Endothelial cell of umbilical vein (primary cell): ENCODE measurements at places on chromosomes 1 and 21.
A peak's percentile ranks its signal among the peaks of the same experiment; 100 is the strongest.

- peak; percentile 36 for DNase-seq
These were observed 25.6 kb downstream of the PADI3 start for GRCh38 chr1:17274186-17275170.

GRCh38 chr1:202116287-202116686 lies 6.4 kb upstream of the GPR37L1 start:
- no peak for DNase-seq

GRCh38 chr1:185564816-185565215 lies 169.4 kb upstream of the HMCN1 start:
- no peak for DNase-seq

GRCh38 chr21:38244885-38245869 lies 11.6 kb upstream of the KCNJ15 start:
- DNase-seq: peak; percentile 33

DNA sequence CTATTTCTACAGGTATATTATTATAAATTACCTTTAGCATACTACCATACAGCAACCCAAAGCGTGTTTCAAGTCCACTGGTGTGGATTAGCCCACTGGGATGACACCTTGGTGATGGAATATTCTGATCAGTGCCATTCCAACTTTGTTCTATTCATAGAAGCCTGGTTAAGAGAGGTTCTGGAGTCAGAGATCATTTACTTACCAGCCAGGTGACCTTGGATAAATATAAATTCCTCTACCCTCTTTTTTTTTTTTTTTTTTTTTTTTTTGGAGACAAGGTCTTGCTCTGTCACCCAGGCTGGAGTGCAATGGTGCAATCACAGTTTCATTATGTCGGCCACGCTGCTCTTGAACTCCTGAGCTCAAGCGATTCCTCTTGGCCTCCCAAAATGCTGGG lies at the start of gene SPATA45:
SPATA45 (minus strand) TSS at position 101 of the 400 bp plus-strand sequence. CDS start 11,500 bp downstream, outside the sequence.
- DNase-seq: no peak

GRCh38 chr21:27164208-27165177 lies 197.6 kb upstream of the ADAMTS5 start:
- no peak for DNase-seq

DNA sequence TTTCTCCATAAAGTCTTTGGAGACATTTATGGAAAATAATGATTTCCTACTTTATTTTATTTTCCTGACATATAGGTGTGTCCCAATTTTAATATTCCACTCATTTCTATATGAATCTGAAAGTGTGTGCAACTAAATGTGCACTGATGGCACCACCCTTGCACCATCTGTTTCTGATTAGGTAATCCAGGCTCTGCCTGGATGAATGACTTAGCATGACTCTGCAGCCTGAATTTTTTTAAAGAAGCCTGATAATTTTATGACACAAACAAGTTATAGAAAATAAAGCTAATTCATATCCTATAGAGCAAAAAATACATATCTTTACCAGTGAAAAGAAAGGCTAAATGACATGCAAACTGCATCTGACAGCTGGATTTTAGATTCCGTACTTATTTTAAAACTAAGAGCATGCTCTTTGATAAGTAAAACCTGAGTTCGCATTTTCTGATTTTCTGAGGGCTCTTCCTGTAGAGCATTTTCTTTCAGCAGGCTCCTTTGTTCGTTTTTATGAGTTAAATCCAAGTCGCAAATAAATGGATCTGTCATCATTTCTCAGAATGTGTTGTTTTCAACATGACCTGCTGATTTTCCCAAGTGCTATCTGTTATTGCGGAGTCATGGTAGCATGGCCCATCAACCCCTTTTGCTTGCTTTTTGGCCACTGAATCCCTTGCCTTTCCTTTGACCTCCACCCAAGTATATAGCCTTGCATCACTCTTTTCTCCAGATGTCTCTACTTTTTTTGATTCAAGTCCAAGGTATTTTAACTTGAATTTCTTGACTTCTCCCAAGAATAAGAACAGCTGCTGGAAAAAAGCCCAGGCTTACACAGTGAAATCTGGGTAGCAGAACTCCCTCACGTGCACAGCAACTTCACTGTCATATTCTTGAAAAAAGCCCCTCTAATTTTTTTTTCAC lies 52.8 kb upstream of the LYPLAL1 start:
- DNase-seq: no peak

DNA sequence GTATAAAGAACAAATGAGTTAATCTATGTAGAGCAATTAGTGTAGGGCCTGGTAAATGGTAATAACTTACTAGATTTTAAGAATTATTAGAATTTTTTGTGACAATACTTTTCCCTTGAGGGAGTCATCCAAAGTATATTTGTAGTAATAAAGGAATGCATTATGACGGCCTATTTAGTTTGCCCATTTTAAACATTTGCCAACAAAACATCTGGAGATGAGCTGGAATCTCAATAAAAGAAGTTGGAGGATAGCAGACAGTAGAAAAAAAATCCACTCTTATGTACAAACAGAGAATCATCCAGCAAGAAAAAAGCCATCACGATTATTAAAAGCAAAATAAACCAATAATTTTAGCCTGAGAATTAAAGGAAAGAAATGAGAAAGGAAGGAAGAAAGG lies 567.3 kb upstream of the ADAMTS5 start:
- DNase-seq: no peak

- DNase-seq: no peak
These were observed 161.6 kb downstream of the ASTN1 start for GRCh38 chr1:177002891-177003290.

- DNase-seq: no peak
These were observed 518 bp downstream of the PLOD1 start for GRCh38 chr1:11935057-11935412.

DNA sequence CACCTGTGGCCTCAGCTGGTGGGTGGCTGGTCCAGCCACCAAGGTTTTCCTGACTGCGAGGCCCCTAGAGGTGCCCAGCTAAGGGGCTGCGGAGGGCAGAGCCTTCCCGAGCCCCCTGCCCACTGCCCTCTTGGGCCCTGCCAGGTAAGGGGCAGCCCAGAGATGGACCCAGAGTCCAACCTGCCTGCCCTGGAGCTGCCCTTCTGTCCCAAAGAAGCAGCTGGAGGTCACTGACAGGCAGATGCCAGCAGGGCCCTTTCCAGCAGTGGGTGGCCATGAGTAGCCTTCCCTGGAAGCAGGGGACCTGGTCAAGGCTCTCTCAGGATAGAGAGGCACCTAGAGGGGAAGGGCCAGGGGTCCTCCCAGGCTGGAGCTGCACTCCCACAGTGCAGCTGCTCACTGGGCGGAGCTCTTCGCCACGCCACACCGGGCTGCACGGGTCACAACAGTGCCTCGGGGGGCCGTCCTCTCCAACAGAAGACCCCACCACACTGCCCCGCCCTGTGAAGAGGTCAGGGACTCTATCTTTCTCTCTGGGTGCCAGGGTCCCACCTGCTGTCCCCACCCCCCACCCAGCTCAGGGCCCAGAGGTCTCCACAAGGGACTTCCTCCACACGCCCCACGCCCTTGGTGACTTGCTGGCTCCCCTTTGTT lies 10.9 kb upstream of the GNB1 start:
- no peak for DNase-seq

DNA sequence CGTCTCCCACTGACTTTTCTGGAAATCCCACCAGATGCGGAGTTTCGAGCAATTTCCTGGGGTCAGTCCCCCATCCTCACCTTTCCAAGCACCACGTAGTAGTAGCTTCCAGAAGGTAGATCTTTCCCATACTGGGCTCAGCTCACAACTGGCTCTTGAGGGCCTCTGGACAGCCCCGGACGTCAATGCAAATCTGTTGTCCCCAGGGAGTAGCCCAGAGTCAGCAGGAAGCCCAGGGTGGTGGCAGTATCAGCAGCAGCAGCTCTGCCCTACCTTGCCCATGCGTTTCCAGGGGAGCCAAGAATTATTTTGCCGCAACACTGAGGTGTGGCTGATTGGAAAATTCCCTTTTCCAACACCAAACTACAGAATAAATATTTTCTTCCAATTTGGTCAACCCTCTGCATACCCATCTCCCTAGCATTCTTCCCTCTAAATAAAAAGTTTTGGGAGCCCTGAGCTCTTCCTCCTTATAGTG lies 70.3 kb downstream of the CD46 start:
- no peak for DNase-seq

DNA sequence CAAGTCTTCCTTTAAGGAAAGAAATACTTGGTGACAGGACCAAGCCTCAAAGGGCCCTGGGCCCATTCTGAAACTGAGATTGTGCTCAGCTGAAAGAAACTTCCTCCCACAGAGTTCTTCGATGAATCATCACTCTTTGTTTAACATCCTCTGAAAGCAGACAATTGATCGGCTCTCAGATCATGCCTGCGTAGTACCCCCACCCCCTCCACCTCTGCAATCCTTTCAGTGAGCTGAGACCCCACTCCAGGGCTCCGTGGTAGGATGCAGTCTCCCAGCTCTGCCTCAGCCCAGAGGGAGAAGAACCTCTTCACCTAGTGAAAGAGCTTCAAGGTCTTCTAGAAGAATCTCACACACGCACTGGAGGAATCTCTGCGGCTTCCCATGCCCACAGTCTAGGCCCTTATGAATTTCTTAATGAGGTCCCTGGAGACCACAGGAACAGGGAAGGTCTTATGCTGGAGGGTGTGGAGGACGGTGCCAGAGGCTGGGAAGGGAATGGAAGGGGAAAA lies 104.9 kb upstream of the SOD1 start:
- no peak for DNase-seq
